ENCODE measurements at places on chromosomes 13 and 19.

DNA sequence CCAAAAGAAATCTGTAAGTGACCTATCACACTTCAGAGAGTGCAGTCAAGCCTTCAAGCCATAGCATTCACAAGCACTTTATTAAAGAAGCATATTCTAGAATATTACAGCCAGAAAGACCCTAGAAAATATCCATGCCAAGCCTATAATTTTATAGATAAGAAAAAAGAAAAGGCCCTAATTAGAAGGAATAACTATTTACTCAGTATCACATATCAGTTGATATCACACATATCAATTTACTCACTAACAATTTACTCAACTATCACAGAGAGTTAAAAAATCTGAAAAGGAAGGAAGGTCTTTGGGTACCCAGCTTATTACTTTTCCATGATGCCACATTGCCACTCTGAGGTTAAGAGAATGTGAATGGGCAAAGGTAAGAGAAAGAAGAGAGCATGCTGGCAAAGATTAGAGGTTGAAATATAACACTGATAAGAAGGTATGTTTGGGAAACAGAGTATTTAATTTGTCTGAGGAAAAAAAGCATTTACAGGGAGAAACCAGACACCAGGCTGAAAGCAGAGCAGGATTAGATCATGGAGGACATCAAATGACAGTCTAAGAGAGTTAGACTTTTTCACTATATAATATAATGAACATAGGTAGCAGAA, 186.2 kb downstream of the VWA8 start:
- DNase-seq: no peak

DNA sequence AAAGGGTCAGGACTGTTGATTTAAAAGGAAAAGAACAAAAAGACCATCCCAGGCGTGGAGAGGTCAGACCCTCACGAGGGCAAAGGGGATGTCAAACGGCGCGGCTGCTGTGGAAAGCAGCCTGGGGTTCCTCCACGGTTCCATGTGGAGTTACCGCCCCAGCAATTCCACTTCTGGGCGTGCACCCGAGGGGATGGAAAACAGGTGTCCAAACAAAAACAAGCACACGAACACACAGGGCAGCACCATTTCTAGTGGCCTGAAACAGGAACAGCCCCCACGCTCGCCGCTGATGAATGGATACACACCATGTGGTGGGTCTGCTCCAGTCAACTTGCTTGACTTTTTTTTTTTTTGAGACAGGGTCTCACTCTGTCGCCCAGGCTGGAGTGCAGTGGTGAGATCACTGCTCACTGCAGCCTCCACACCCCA, 11.2 kb downstream of the AP3D1 start:
- DNase-seq: no peak

DNA sequence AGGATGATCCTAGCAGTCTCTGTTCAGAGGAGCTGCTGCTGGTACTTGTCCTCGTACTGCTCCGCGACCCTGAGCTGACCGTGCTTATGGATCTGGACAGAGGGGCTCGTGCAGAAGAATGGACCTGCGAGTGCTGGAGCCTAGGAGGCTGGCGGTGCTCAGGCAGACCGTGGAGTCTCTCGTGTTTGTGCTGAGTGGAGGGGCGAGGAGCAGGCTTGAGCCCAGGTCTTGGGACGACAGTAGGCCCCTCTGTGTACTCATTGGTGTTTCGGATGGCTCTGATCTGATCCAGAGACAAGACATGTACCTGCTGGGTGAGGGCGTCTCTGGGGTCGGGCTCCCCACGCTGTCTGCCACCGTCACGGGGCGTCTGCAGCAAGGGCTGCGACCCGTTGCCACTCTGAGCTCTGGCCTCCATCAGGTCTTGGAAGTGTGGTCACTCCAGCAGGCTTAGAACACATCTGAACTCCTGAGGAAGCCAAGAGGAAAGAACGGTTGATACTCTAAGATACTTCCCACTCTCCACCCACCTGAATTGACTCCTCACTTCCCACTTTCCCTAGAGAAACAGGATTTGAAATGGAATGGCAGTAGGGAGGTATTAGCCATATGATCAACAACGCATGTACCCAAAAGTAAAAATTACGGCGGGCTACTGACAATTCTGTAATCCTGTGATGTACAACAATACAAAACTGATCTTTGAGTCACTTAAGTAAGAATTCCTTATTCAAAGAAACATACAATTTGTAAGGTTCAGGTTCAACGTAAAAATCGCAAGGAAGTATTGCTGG, 3.4 kb downstream of the SPRY2 start:
- DNase-seq: no peak

DNA sequence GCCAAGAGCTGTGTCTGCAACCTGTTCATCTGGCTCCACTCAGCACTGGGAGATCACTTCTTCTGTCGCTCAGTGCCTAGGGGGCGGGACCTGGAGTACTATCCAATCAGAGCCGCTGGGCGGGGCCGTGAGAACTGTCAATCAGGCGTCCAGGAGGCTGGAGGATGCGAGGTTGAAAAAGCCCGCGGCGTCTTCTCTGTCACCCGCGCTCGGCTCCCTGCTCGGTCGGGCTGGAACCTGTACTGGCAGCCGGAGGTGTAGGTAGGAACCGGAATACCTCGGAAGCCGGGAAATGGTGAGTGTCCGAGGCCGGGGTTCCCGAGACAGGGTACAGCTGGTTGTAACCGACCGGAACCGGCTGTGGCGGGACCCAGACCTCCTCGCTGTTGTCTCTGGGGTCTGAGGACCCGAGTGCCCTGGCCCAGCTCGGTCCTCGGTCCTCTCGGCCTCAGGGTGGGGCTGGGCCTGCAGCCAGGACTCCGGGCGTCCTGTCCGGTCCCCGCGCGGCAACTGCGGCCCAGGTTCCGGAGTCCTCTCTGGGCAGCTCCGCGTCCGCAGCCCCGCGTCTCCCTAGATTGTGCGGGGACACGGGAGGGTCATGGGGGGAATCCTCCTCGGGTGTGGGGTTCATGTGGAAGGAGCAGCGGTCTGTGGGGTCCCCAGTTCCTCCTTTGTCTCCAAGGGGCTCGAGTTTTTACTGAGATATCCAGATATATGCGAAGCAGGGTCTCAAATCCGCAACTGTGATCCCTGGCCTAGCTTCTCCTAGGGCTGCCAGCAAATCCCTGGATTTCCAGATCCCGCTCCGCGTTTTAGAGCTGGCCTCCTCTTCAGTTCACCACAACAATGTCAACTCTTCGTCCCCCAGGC, 42.6 kb downstream of the ZNF627 start:
- peak; percentile 57 for DNase-seq

GRCh38 chr13:80726868-80727267, 385.9 kb upstream of the SPRY2 start:
- DNase-seq: no peak

DNA sequence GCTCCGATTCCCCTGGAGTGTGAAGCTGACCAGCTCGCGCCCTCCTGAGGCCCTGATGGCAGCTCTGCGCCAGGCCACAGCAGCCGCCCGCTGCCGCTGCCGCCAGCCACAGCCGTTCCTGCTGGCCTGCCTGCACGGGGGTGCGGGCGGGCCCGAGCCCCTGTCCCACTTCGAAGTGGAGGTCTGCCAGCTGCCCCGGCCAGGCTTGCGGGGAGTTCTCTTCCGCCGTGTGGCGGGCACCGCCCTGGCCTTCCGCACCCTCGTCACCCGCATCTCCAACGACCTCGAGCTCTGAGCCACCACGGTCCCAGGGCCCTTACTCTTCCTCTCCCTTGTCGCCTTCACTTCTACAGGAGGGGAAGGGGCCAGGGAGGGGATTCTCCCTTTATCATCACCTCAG, 20.3 kb downstream of the CKM start:
- no peak for DNase-seq

- no peak for DNase-seq
These were observed 2.9 kb downstream of the CYP2S1 start for GRCh38 chr19:41195675-41196497.

DNA sequence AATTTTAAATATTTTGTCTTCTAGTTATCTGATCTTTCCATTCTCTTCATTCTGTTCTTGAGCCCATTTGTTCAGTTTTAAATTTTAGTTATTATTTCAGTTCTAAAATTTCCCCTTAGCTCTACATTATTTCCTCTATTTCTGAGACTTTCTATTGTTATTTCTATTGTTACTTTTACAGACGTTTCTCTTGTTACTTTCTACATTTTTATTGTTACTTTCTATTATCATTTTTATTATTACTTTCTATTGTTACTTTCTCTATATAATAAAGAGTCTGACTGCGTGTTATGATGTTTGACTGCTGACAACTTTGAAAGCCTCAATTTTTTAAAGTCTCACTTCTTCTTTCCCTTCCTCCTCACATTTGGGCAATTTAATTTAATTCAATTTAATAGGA, 915.7 kb upstream of the PCDH20 start:
- no peak for DNase-seq

GRCh38 chr19:38690832-38691231, 43.4 kb downstream of the ACTN4 start:
- DNase-seq: no peak

GRCh38 chr13:22487932-22488331, 692.8 kb upstream of the SGCG start:
- DNase-seq: no peak

- DNase-seq: no peak
These were observed 1287.1 kb downstream of the PCDH9 start for GRCh38 chr13:65943024-65943423.

- no peak for DNase-seq
These were observed 303.6 kb upstream of the DACH1 start for GRCh38 chr13:72170571-72170970.

GRCh38 chr19:47428177-47428894, 9.0 kb upstream of the MEIS3 start:
- DNase-seq: no peak

- no peak for DNase-seq
These were observed 8.4 kb upstream of the VSTM2B start for GRCh38 chr19:29517412-29517811.

GRCh38 chr19:6772028-6772865, at the start of gene VAV1:
Gene VAV1 (plus strand): TSS chr19:6772708. CDS start chr19:6772808, 100 bp downstream.
- DNase-seq: peak; percentile 60

DNA sequence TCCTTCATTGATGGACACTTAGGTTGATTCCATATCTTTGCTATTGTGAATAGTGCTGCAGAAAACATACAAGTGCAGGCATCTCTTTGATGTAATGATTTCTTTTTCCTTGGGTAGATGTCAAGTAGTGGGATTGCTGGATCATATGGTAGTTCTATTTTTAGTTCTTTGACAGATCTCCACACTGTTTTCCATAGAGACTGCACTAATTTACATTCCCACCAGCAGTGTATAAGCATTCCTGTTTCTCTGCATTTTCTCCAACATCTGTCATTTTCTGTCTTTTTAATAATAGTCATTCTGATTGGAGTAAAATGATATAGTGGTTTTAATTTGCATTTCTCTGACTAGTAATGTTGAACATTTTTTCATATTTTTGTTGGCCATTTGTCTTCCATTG, 116.7 kb downstream of the LMO7 start:
- no peak for DNase-seq

DNA sequence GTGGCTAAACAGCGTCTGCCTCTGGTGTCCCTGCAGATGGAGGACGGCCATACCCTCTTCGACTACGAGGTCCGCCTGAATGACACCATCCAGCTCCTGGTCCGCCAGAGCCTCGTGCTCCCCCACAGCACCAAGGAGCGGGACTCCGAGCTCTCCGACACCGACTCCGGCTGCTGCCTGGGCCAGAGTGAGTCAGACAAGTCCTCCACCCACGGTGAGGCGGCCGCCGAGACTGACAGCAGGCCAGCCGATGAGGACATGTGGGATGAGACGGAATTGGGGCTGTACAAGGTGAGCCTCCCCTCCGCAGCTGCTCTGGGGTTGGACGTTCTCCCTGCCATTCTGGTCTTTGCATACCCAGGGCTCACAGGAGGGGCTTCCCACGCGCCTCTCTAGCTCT, 19.9 kb downstream of the UHRF1 start:
- no peak for DNase-seq

- no peak for DNase-seq
These were observed 16.1 kb downstream of the LSM14A start for GRCh38 chr19:34188408-34188807.

GRCh38 chr19:19502808-19503602, 12.3 kb downstream of the TSSK6 start:
- DNase-seq: no peak

- no peak for DNase-seq
These were observed 12.9 kb downstream of the NACC1 start for GRCh38 chr19:13130886-13131490.

DNA sequence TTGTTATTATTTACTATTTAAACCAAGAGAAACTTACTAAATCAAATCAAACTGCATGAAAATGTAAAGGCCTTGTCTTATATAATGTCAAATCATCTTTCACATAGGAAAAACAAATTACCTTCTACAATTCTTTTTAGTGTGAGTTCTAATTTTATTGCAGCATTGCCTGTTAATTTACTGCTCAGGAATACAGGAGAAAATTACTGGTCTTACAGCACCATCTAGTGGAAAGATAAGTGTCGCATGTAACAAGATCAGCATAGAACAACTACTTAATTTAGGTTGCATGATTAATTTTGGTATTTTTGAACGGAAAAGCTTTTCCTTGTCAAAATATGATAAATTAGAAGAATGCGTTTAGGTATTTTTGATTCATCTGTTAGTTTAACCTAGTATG, 502.7 kb downstream of the UQCRFS1 start:
- no peak for DNase-seq

DNA sequence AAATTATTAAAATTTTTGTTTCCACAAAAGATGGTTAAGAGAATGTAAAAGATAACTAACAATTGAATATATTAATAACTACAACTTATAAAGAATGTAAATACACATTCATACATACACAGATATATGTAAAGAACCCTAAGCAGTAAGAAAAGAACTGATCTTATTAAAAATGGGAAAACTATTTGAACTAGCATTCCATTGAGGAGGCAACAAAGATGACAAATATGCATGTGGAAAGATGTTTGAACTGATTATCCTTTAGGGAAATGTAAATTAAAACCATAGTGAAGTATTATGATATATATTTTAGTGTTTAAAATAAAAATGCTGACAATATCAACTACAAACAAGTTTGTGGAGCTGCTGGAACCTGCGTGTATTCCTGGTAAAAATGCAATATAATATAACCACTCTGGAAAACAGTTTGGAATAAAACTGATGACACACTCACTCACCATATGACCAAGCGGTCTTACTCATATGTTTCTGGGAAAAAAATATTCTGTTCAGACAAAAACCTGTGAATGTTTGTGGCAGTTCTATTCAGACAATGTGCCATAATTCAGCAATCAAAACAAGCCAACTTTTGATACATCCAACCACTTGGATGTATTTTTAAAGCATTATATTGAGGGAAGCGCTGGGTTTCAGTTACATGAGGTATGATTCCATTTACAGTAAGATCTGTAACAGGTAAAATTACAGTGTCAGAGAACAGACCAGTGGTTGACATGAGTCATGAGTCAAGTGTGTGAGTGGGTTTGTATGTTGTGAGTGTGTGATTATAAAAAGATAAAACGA, 694.4 kb upstream of the SLITRK5 start:
- DNase-seq: no peak

- DNase-seq: no peak
These were observed 6.9 kb downstream of the REXO1 start for GRCh38 chr19:1841209-1841924.

GRCh38 chr13:20016649-20017364, 58.3 kb downstream of the ZMYM2 start:
- DNase-seq: no peak

DNA sequence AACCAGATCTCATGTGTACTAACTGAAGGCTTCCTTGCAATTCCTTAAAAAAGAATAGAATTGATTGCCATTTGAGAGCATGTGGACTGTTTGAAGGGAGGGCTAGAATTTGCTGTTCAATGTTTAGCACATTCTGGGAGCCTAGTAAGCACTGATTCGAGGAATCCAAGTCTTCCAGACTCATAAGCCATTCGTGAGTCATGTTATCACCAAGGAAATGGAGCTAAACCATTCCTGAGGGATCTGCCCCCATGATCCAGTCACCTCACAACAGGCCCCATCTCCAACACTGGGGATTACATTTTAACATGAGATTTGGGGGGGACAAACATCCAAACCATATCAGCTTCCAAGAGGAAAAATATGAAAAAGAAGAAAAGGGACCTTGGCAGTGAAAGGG, 276.4 kb downstream of the KCNRG start:
- DNase-seq: no peak

All from stimulated activated CD8-positive, alpha-beta memory T cell treated with anti-CD3 and anti-CD28 coated beads, Interleukin-4, amount 100 ng/mL, for 1 hour (primary cell).